ENCODE measurements at places on chromosomes 1 and 21.

GRCh38 chr1:157829711-157830110, 9.8 kb upstream of the FCRL1 start:
- H3K4me3 ChIP-seq, result no peak overlapping the region
- H3K27ac ChIP-seq, result no peak overlapping the region
- no peak for DNase-seq
- H3K27me3 ChIP-seq, result no peaks in the 10 kb centered on the region
- no peaks in the 10 kb centered on the region for H3K36me3 ChIP-seq

GRCh38 chr1:15191770-15192169, 38.2 kb downstream of the TMEM51 start:
- no peak overlapping the region for H3K27ac ChIP-seq
- no peak for DNase-seq
- H3K4me3 ChIP-seq, result no peak overlapping the region
- H3K36me3 ChIP-seq, result no peaks in the 10 kb centered on the region
- peaks cover 14% of the 10 kb centered on the region for H3K27me3 ChIP-seq

GRCh38 chr1:210741564-210741963, 392.4 kb downstream of the KCNH1 start:
- no peaks in the 10 kb centered on the region for H3K36me3 ChIP-seq
- H3K27me3 ChIP-seq, result peaks cover under 1% of the 10 kb centered on the region
- H3K27ac ChIP-seq, result no peak overlapping the region
- no peak for DNase-seq

GRCh38 chr1:9262096-9262986, 27.8 kb downstream of the H6PD start:
- H3K4me1 ChIP-seq, result no peaks in the 10 kb centered on the region
- H3K36me3 ChIP-seq, result peaks cover 12% of the 10 kb centered on the region
- H3K27ac ChIP-seq, result no peak overlapping the region
- H3K27me3 ChIP-seq, result no peaks in the 10 kb centered on the region
- DNase-seq, result no peak
- H3K4me3 ChIP-seq, result no peak overlapping the region

DNA sequence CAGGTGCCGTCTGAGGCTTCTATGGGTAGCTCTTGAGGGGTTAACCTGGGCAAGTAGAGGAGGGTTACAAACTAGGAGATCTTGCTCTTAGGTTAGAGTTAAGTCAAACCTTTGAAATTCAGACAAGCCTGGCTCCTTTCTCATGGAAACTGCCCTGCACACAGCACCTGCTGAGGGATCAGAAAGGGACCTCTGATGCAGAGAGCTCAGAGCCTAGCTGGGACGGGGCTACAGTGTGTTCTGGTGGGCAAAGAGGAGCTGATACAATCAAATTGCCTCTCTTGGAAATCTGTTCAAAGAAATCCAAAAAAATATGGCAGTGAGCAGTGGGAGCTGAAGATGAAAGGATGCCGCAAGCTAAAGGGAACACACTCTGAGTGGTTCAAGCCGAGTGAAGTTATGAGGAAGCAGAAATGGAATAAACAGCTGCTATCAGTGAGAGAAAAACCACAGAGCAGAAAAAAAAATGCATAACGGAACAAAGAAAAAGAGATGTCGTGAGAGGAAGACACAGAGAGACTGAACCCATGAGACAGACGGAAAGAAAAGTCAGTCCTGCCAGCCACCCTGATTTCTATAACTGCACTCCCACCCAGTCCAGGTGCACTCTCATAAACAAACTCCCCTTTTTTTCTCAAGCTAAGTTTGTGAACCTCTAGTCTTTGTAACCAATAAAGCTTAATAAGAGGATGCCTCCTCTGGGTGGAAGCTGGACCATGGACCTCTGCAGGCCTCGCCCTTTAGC, 26.6 kb downstream of the PAFAH2 start:
- peaks cover 18% of the 10 kb centered on the region for H3K4me1 ChIP-seq
- H3K27me3 ChIP-seq, result no peaks in the 10 kb centered on the region
- no peak overlapping the region for H3K4me3 ChIP-seq
- peak overlapping the region; percentile 10 for H3K27ac ChIP-seq
- no peak for DNase-seq
- H3K36me3 ChIP-seq, result peaks cover 70% of the 10 kb centered on the region

- no peaks in the 10 kb centered on the region for H3K36me3 ChIP-seq
- no peak for DNase-seq
- H3K27me3 ChIP-seq, result peaks cover 4% of the 10 kb centered on the region
Observed at GRCh38 chr21:41010101-41010435, 157.9 kb upstream of the BACE2 start.

DNA sequence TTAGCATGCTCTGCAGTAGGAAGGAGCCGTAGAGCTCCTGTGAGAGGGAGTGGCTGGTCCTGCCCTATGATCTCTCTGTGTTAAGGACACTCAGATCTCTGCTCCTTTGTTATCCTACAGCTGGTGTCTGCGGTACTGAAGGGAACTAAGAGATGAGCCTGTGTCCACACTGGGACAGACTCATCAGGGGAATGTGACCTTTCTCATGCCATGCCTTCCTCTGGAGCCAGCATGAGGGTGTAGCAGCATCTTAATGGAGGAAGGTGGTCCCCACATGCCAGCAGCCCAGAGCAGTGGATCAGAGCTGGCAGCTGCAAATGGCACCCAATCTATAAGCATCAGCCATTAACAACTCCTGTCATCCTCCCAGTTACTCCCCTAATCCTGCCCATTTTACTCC, 24.7 kb upstream of the GUCA2B start:
- no peak overlapping the region for H3K27ac ChIP-seq
- no peaks in the 10 kb centered on the region for H3K36me3 ChIP-seq
- no peaks in the 10 kb centered on the region for H3K4me1 ChIP-seq
- no peak overlapping the region for H3K4me3 ChIP-seq
- no peaks in the 10 kb centered on the region for H3K27me3 ChIP-seq
- DNase-seq, result no peak

DNA sequence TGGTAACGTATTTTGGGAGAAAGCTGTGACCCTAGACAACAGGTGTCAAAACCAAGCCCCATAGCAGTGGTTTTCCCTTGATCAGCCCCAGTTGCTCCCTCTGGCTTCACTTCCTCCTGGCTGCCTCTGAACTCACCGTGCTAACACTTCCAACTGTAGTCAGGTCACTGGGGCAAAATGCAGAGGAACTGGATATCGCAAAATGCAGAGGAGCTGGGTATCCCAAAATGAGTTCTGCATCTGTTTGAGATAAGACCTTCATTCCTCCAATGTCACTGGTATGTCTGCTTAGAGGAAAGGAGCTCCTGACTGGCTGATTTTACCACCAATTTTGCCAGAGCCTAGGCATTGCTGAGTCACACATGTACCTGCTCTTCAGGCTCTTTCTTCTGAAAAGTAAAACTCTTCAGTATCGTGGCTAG, 19.6 kb upstream of the TACSTD2 start:
- no peak for DNase-seq
- no peak overlapping the region for H3K27ac ChIP-seq
- no peaks in the 10 kb centered on the region for H3K27me3 ChIP-seq
- no peaks in the 10 kb centered on the region for H3K4me1 ChIP-seq
- no peaks in the 10 kb centered on the region for H3K36me3 ChIP-seq
- H3K4me3 ChIP-seq, result no peak overlapping the region

DNA sequence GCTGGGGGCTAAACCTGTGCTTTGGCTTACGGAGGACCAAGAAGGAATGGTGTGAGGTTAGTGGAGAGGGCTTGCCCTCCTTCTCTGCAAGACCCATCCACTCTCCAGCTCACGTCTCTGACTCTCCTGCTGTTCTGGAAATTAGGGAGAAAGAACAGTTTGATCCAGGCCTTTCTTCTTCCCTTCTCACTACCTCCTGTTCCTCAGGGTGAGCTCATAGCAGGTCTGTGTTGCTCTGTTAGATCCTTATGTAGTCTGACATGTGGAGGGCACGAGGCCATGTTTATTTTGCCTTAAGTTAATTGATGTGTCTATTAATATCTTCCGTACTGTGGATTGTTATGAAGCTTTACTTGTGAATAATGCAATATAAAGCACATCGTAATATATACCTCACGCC, 315.0 kb downstream of the GRIK1 start:
- no peaks in the 10 kb centered on the region for H3K27me3 ChIP-seq
- H3K36me3 ChIP-seq, result no peaks in the 10 kb centered on the region
- no peaks in the 10 kb centered on the region for H3K4me1 ChIP-seq
- H3K27ac ChIP-seq, result no peak overlapping the region

DNA sequence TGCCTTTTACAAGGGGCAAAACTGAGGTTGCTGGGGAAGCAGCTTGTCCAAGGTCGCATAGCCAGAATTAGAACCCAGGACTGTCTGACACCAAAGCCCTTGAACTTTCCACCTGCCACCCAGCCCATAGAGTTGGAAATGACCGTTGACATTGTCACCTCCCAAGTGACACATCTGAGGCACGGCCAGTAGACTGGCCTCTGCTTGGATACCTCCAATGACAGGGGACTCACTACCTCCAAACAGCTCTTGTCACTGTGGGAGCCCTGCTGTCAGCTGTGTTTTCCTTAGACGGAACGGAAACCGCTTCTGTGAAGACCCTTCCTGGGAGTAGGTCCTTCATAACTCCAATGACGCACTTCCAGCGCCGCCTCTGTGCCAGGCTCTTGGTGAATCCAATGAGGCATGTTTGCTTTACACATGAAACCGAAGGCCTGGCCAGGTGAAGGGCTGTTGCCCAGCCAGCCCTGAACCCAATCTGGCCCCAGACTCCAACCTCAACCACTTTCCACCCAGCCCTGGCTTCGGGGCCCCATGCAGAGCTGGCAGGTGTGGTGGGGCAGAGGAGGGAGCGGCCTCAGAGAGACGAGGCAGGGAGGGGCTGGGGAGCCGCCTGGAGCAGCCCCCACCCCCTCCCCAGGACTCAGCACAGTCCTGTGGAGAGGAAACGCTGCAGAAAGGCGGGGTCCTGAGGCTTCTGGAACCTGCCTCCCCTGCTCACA, 109.2 kb upstream of the IFFO2 start:
- no peaks in the 10 kb centered on the region for H3K36me3 ChIP-seq
- no peak for DNase-seq
- no peak overlapping the region for H3K27ac ChIP-seq
- H3K27me3 ChIP-seq, result peaks cover 35% of the 10 kb centered on the region

DNA sequence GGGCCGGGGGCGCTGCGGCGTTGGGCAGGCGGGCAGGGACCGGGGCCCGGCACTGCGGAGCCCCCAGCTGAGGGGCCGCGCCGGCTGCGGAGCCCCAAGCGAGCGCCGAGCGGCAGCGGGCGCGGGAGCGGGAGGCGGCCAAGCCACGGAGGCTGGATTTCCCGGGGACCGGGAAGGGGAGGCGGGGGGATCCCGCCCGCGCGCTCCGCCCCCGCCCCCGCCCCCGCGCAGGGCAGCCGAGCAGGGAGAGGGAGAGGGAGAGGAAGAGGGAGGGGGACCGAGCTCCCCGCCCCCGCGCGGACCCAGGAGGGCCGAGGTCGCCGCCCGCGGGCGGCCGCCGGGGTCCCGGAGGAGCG, at the start of gene DLGAP3:
Gene DLGAP3 (minus strand): TSS at position 154 of the 356 bp plus-strand sequence. CDS start 24,267 bp downstream, outside the sequence.
- peaks cover 19% of the 10 kb centered on the region for H3K4me1 ChIP-seq
- no peaks in the 10 kb centered on the region for H3K36me3 ChIP-seq
- H3K27me3 ChIP-seq, result peaks cover 17% of the 10 kb centered on the region
- no peak within 1 kb of the TSS for H3K27ac ChIP-seq
- DNase-seq, result no peak

- no peak overlapping the region for H3K4me3 ChIP-seq
- H3K27ac ChIP-seq, result no peak overlapping the region
- no peak for DNase-seq
- peaks cover 3% of the 10 kb centered on the region for H3K4me1 ChIP-seq
- no peaks in the 10 kb centered on the region for H3K27me3 ChIP-seq
Observed at GRCh38 chr1:180849031-180849775, 63.5 kb upstream of the KIAA1614 start.

Measured in T-cell (primary cell).